Keratinocyte (primary cell): ENCODE measurements at places on chromosomes 2 and 18. TPM values are rescaled to one million over a fixed set of nuclear protein-coding genes. Genes with fewer than 3 reads are reported as not detected.

DNA sequence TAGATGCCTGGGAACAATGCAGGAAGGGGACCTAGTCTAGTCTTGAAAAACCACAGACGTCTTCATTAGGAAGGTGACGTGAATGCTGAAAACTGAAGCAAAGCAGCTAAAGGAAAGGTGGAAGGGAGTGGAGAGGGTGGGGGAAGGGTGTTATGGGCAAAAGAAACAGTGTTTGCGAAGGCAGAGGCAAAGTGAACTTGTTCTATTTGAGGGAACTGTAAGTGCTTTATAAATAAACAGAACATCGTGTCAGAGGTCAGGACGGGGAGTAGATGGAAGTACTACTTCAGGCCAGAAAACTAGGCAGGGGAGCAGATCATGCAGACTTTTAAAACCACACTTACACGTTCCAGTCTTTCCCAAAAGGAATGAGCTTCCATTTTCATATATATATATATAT, 57.8 kb downstream of the FASTKD2 start:
- DNase-seq: no peak

DNA sequence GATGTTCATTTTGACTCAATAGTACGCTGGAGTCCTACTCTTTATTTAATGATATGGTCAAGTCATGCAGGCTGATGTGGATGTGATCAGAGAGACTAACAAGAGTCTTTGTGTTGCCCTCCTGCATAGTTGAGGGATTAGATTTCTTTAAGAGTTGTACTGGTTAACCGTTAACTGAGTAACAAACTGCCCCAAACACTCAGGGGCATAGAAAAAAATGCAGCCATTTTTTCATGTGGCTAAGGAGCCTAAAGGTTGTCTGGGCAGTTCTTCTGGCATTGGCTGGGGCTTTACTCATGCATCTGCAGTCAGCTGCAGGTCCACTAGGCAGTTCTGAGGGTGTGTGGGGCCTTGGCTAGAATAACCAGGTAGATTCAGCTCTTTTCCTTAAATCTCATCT, 32.5 kb downstream of the DOCK10 start:
- no peak for DNase-seq

DNA sequence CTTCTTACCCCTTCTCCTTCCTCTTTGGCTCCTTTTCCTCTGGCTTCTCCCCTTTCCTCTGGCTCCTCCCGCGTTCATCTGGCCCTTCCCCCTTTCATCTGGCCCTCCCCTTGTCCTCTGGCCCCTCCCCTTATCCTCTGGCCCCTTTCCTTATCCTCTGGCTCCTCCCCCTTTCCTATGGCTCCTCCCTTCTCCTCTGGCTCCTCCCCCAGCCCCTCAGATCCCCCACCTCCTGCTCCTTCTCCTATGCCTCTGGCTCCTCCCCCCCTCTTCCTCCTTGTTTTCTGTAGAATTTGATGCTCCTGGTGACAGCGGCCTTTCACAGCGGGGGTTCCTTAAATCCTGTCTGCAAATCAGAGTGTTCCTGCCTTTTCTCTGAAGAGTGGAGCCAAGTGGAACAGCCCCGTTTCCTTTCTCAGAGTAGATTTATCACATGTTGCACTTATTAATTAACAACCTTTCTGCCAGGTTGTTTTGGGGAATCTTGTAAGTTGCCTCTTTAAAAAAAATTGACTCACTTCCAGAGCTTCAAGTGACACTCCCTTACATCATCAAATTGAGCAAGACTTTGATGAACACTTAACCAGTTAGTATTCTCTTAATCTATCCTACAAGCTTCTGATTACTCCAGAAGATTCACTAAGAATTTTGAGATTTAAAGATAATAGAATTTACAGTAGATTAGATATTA, 27.9 kb downstream of the FABP1 start:
- DNase-seq: peak; percentile 1

- DNase-seq: no peak
These were observed 249.4 kb downstream of the ANKRD30B start for GRCh38 chr18:14997357-14997756.

DNA sequence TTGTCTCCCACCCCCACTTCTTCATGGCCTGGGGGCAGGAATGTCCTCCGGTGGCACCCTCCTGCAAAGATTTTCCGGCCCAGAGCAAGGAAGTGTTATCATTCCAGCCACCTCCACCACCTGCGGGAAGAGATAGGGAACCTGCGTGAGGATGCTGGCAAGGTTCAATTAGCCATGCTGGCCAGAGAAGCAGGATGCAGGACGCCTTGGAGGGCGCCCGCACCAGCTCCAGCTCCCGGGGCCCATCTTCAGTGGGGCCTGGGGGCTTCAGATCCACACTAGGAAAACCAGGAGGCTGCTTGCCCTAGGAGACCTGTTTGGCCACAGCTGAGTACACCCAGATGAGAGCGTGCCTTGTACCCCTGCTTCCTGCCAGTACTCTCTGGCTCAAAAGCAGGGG, 113.7 kb downstream of the CLIP4 start:
- DNase-seq: no peak

DNA sequence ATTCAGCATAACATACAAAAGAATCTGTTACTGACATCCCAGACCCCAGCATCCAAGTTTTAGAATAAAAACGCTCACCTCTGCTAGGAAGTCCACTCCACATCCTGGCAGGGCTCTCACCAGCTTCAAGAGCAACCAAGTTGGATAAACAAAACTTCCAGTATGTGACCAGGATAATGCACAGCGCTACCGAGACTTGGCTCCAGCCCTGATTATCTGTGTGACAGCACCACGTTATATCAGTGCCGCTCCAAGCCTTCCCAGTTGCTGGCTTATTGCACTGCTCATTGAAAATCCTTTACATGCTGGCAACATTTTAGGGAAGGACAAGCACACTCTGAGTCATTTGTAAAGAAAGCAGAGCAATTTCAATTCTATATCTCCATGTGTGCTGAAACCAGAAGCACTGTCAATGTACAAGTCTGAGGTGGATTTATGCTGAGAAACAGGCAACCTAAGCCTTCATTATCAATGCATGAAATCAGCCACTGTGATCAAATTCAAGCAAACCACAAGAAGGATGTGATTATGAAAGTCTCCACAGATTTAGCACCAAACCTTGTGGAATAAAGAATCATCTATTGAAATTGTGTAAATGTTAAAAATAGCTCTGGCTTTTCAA, 115.7 kb downstream of the ZNF385B start:
- DNase-seq: no peak

DNA sequence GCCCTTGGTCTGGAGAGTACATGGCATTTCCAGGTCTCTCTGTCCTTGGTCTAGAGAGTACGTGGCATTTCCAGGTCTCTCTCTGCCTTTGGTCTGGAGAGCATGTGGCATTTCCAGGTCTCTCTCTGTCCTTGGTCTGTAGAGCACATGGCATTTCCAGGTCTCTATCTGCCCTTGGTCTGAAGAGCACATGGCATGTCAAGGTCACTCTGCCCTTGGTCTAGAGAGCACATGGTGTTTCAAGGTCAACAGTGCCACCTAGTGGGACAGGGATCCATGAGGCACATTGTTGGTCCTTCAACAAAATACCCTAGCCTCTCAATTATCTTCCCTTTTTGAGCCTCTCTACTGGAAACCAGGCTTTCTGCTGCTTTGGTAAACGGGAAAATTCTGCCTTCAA, 250.2 kb downstream of the OTX1 start:
- no peak for DNase-seq

DNA sequence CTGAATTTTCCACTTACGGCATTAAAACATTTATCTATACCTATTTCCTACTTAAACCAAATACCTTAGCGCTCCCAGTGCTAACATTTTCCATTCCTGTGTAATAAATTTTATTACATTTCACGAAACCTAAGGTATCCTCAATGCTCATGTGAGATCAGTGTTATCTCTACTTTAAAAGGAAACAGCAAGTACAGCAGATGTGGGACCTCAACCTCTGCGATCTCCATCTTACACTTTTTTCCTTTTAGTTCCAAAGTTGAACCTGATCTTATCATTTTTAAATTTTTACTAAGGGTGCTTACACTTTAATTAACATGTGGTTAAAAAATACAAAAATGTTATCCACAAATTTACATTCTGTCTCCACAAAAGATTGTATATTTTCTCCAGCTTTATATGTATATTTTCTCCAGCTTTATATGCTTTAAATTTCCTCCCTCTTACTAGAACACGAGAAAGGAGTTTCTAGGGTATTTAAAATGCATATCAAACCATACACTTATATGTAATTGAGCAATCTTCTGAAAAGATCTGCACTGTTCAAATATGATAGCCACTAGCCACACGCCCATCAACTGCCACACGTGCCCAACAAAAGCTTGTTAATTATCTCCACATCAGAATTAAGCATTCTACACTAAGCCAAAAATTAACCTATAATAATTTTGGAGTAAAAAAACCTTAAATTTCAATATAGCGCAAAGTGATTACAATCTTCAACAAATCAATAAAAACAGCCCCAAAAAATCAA, 38.1 kb downstream of the MBOAT2 start:
- DNase-seq: no peak

DNA sequence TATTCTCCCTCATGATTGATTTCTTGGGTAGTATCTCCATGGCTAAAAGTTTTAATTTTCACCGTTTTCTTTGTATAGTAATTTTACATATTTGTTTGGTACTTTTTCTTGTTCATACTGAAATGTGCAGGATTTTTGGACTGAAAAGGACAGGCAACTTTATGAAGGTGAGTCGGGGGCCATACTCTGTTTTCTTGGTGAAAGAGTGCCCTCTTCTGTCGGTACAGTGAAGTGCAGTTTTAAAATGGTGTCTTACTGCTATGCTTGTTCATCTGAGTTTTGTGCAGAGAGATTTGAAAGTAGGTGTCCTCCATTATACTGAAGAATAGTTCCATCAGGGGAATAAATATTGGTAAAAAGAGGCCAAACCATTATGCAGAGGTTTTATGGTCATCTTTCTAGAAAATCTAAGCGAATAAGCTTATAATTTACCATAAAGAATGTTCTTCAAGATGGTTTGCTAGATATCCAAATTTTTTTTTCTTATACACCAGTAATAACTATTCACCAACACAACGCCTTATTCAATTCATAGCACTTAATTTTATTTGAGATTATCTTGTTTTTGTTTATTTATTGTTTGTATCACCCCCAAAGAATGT, 8.7 kb upstream of the SERPINB13 start:
- no peak for DNase-seq

Gene IL1RL1
- 0.22 to 1.3 TPM (median 0.93 TPM) in 3 replicates for polyA plus RNA-seq

Gene NEB
- 0.16 to 1.5 TPM (median 0.67 TPM) in 3 replicates for polyA plus RNA-seq

Gene CERKL
- 0.03 to 0.08 TPM in 2 of 3 replicates, not detected in the other for polyA plus RNA-seq

Gene ST6GAL2
- polyA plus RNA-seq: 0.08 to 0.24 TPM (median 0.14 TPM) in 3 replicates
